Left colon (tissue), 2 donors: ENCODE measurements at places on chromosomes 6 and 20.

- no peak for DNase-seq
Observed at GRCh38 chr20:6715401-6715941, 52.0 kb upstream of the BMP2 start.

DNA sequence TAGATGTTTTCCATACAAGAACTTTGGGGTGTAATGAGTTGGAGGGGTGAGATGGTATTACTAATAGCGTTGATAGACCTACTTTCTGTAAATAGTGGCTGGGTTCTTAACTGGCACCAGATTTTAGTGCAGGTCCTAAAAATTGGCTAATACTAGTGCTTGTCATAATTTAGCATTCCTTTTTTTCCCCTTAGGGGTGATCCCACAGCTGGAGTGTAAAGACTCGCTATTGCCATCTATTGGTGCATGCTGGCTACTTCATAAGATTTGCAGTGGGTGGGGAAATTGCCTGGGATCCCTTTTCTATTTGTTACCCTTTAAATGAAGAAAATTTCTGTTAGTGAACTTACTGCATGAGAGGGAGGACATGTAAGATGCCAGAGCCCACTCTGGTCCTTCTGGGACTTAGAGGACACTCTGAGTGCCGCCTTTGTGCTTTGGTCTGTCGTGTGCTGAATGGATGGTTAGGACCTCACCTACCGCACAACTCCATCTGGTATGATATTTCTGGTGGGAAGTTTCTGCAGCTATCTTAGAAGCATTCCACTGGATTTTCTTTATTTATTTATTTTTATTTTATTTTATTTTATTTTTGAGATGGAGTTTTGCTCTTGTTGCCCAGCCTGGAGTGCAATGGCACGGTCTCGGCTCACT is 195.5 kb downstream of the JARID2 start:
- DNase-seq, result peak; percentile 27

DNA sequence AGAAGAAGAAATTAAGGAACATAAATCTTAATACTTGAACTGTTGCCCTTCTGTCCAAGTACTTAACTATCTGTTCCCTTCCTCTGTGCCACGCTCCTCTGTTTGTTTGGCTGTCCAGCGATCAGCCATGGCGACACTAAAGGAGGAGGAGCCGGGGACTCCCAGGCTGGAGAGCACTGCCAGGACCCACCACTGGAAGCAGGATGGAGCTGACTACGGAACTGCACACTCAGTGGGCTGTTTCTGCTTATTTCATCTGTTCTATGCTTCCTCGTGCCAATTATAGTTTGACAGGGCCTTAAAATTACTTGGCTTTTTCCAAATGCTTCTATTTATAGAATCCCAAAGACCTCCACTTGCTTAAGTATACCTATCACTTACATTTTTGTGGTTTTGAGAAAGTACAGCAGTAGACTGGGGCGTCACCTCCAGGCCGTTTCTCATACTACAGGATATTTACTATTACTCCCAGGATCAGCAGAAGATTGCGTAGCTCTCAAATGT is 17.1 kb downstream of the IRF4 start:
- DNase-seq, result peak; percentile 52

DNA sequence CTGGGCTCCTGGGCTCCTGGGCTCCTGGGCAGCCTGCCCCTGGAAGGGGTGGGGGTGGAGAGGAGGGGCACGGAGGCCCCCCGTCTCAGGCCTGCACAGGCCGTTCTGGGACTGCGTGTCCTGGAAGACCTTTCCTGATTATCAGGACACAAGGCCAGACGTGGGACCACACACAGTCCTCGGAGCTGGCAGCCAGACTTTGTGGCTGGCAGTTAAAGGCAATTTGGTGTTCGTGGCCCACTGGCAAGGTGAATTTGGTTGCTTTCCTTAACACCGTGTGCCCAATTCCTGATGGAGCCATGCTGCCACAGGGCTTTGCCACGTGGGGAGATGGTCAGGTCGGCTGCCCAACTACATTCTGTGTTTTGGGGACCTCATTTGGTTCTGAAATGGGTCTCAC is 113.5 kb downstream of the SMOC2 start:
- DNase-seq, result no peak

GRCh38 chr6:159729598-159730331 is 2.5 kb downstream of the WTAP start:
- DNase-seq, result no peak
